ENCODE measurements at places on chromosomes 4 and X.

DNA sequence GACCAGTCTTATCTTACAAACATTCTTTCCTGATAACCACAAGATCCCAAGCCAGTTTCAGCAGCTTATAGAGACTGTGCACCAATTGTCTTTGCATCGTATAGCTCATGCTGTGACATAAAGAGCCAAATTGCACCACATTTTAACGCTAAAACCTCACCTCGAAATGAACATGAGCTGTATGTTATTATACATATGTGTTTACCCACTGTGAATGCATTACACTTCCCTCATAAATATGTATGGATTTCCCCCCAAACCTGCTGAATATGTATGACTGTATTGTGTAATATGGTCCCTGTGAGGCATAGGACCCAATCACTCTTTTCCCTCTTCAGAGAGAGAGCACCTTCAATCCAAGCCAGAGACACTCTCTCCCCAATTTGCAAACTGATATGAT is 692.4 kb downstream of the NLGN4X start:
- H3K4me3 ChIP-seq = no peak overlapping the region
- H3K4me1 ChIP-seq = no peaks in the 10 kb centered on the region
- H3K36me3 ChIP-seq = no peaks in the 10 kb centered on the region
- H3K27ac ChIP-seq = no peak overlapping the region

DNA sequence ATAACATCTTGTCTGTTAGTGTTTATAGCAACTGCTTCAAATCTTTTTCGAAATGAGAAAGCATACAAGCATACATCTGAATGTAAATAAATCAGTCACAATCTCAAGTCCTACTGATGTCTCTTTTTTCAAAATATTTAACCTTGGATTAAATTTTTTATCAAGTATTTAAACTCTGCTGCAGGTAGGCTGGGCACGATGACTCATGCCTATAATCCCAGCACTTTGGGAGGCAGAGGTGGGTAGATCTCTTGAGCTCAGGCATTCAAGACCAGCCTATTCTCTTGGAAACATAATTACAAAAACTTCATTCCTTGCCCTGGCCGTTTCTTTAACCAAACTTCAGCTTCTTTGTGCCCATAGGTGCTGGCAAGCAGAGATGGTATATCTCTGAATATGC is 540.3 kb upstream of the GALNT7 start:
- H3K36me3 ChIP-seq = no peaks in the 10 kb centered on the region
- no peak overlapping the region for H3K4me3 ChIP-seq
- no peak for DNase-seq
- H3K27ac ChIP-seq = no peak overlapping the region
- no peaks in the 10 kb centered on the region for H3K4me1 ChIP-seq

GRCh38 chrX:8138252-8138651 is 32.8 kb downstream of the VCX2 start:
- H3K36me3 ChIP-seq = no peaks in the 10 kb centered on the region
- no peaks in the 10 kb centered on the region for H3K4me1 ChIP-seq
- no peak for DNase-seq

DNA sequence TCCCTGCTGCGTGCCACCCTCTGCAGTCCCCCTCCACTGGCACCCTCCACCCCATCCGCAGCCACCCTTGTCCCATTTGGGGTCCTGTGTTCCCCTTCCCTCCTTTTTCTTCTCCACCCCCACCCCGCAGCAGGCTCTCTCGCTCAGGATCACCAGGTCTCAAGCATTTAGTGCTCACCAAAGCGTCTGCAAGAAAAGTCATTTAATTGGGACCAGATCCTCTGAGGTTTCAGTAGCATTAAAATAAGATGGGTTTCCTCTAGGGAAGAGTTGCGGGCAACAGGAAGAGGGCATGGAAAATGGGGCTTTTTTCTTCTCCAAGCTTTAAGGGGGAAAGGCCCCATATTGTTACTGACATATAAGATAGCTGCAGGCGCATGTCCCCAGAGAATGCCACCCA is 4.9 kb upstream of the HAUS7 start:
- no peak overlapping the region for H3K27ac ChIP-seq
- peaks cover 13% of the 10 kb centered on the region for H3K4me1 ChIP-seq
- H3K36me3 ChIP-seq = no peaks in the 10 kb centered on the region
- H3K4me3 ChIP-seq = no peak overlapping the region

DNA sequence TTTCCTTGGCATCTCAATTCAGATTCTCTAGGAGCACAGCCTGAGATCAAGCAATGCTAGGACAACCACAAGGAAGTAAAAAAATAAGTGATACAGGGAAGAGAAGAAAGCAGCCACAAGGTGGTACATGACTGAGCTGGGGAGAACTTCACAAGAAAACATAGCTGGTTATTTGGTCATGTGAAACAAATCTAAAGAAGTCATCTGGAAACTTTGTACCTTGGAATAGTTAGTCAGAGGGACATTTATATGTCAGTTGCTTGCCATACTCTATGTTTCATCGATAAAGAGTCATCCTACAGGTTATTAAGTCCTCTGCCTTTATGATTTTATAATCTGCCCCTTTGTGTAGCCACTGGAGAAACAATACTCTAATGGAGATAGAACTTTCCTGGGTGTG is 575.1 kb downstream of the IL15 start:
- H3K27ac ChIP-seq = no peak overlapping the region
- H3K4me1 ChIP-seq = no peaks in the 10 kb centered on the region
- no peak overlapping the region for H3K4me3 ChIP-seq
- peak; percentile 7 for DNase-seq

GRCh38 chrX:130105244-130105643 is 5.1 kb downstream of the ELF4 start:
- peaks cover 42% of the 10 kb centered on the region for H3K4me1 ChIP-seq
- H3K27me3 ChIP-seq = no peaks in the 10 kb centered on the region
- no peak overlapping the region for H3K4me3 ChIP-seq
- no peak overlapping the region for H3K27ac ChIP-seq
- H3K36me3 ChIP-seq = peaks cover 13% of the 10 kb centered on the region

GRCh38 chrX:24661292-24661691 is 14.1 kb upstream of the PCYT1B start:
- no peaks in the 10 kb centered on the region for H3K4me1 ChIP-seq
- DNase-seq = no peak
- no peaks in the 10 kb centered on the region for H3K36me3 ChIP-seq

DNA sequence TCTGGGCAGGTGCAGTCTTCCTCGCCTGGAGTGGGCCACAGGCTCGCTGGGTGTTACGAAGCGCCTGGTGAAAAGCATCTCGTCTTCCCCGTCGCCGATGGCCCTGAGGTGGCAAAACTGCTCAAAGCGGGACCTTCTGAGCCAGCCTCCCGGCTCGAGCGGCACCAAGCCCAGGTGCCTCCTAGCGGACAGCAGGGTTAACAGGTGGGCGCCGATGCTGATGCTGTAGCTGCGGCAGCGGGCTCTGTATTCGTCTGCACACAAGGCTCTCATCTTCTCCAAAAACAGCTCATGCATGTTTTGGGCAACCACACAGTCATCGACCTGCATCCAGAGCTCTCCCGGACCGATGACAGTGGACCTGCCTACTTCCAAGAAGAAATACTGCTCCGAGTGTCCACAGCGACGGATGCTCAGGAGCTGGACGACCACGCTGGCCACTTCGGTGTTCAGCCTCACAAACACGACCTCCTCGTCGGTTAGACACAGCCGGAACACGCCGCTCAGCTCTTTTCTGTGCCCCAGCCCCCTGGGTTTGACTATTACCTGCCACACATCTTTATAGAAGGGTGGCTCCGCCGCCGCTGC is 1.2 kb downstream of the IRS4 start:
- H3K4me1 ChIP-seq = peaks cover 10% of the 10 kb centered on the region
- no peak overlapping the region for H3K4me3 ChIP-seq
- no peak overlapping the region for H3K27ac ChIP-seq
- no peaks in the 10 kb centered on the region for H3K36me3 ChIP-seq
- no peak for DNase-seq

DNA sequence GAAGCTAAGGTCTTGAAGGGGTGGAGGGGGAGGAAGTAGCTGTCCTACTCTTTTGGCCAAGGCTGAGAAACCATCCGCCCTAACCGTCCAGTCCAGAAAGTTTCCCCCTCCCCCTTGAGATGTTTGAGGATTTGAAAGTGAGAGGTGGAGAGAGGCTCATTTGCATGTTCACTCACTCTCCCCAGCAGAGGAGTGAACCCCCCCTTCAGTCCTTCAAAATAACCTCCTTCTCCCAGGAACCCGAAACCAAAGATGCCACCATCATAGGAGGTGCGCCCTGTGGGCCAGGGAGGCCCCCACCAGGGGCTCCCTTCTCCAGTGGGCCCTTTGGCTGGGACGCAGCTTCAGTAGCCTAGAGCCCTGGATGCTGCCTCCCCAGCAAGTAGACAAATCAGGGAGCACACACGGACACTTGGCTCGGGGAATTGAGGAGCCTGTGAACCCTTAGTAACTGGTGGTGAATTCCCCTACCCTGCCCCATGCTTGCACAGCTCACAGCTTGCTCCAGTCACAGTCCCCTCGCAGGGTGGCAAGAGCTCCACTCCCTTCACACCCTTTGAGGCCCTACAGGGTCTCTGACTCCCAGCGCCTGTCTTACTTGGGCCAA is 25.6 kb downstream of the ELF4 start:
- peaks cover 88% of the 10 kb centered on the region for H3K4me1 ChIP-seq
- H3K27ac ChIP-seq = peak overlapping the region; percentile 50
- DNase-seq = no peak
- H3K4me3 ChIP-seq = peak overlapping the region; percentile 33

DNA sequence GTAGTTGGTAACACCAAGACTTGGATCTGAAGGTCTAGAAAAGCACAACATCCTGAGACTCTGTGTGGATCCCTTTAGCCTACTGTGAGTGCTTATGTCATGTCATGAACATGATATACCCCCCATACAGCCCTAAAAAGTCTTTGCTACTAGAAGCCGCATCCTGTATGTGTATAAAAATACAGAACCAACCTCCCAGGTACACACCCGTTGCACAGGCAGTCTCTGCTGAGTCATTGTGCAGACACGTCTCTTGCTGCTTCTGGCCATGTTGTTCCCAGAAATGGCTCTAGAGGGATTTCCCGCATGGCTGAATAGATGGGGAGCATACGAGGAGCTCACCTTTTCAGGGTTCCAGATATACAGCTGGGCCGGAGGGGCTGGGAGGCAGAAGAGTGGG is 93.3 kb downstream of the MAMLD1 start:
- DNase-seq = peak; percentile 83
- H3K27me3 ChIP-seq = no peaks in the 10 kb centered on the region
- no peak overlapping the region for H3K27ac ChIP-seq
- no peak overlapping the region for H3K4me3 ChIP-seq
- H3K36me3 ChIP-seq = no peaks in the 10 kb centered on the region
- peaks cover 7% of the 10 kb centered on the region for H3K4me1 ChIP-seq

GRCh38 chr4:141503260-141503659 is 133.1 kb upstream of the IL15 start:
- H3K27me3 ChIP-seq = no peaks in the 10 kb centered on the region
- H3K27ac ChIP-seq = no peak overlapping the region
- H3K4me3 ChIP-seq = no peak overlapping the region
- H3K4me1 ChIP-seq = no peaks in the 10 kb centered on the region

- peaks cover 5% of the 10 kb centered on the region for H3K36me3 ChIP-seq
- no peak for DNase-seq
- H3K4me1 ChIP-seq = no peaks in the 10 kb centered on the region
- no peak overlapping the region for H3K4me3 ChIP-seq
Measured at GRCh38 chr4:1251773-1252066, 2.8 kb upstream of the CTBP1 start.

DNA sequence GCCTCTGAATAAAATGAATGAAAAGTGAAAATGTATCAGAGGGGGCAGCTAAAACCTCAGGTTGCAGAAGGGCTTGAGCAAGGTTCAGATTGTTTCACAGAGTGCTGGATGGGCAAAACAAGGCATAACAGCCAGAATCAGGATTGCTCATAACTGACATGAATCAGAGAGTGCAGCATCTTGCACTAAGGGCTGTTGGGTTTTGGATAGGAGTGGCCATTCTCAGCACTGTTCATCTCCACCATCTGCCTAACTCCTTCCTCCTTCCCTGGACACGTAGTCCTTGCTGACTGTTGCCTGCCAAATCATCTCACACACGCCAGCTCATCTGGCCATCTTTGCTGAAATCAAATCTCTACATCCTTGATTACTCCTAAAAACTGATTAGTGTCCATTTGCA is 75.3 kb upstream of the C1QTNF7 start:
- H3K27me3 ChIP-seq = no peaks in the 10 kb centered on the region
- H3K4me3 ChIP-seq = no peak overlapping the region
- no peaks in the 10 kb centered on the region for H3K36me3 ChIP-seq
- H3K27ac ChIP-seq = no peak overlapping the region
- DNase-seq = no peak
- H3K4me1 ChIP-seq = peaks cover 8% of the 10 kb centered on the region

DNA sequence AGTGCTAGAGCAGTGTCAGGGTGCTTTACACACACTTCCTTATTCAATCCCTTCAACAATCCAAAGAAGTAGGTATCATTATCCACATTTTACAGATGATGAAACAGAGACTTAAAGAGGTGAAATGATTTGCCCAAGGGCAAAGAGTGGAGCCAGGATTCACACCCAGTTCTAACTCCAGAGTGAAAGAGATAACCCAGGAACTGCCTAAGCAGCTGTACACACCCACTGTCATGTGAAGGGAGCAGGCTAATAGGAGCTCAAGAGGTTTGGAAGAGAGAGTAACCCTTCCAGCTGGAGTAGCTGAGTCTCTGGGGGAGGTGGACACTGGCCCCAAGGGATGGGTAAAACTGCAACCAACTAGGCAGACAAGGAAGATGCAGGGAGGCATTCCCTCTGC is 92.5 kb downstream of the FBXL5 start:
- H3K4me1 ChIP-seq = no peaks in the 10 kb centered on the region
- H3K4me3 ChIP-seq = no peak overlapping the region
- no peak overlapping the region for H3K27ac ChIP-seq

DNA sequence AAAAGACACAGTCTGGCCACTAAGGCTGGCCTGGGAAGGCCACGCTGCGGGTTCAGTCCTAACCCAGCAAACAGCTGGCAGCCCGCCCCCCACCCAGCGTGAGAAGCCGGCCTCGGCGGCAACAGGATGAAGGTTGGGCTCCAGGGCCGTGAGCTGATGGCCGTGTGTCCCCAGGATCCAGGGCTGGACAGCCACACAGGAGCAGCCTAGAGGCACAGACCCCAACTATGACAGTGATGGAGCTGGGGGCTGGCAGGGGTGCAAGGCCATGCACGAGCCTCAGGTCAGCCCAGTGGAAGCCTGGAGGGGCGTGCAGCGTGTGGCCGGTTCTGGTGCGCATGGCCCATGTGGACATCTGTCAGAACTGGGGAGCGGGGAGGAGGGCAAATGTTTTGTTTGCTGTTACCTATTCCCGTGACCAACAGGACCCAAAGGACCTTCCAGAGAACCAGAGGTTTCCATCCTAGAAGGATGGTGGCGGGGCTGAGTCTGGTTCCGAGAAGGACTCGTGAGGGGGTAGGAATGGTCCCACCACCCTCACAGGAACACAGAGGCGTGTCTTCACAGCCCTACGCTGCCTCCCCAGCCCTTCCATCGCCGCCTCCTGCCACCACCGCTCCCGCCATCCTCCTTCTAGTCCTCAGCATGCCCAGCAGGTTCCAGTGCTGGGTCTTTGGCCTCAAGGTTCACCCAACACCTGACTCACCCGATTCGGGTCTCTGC is 46.5 kb downstream of the ZFYVE28 start:
- H3K4me1 ChIP-seq = no peaks in the 10 kb centered on the region
- H3K36me3 ChIP-seq = no peaks in the 10 kb centered on the region

Measured in common myeloid progenitor, CD34-positive (primary cell).